D341Med (cell line): ENCODE measurements at places on chromosomes 5 and 9.
A peak's percentile ranks its signal among the peaks of the same experiment; 100 is the strongest.

DNA sequence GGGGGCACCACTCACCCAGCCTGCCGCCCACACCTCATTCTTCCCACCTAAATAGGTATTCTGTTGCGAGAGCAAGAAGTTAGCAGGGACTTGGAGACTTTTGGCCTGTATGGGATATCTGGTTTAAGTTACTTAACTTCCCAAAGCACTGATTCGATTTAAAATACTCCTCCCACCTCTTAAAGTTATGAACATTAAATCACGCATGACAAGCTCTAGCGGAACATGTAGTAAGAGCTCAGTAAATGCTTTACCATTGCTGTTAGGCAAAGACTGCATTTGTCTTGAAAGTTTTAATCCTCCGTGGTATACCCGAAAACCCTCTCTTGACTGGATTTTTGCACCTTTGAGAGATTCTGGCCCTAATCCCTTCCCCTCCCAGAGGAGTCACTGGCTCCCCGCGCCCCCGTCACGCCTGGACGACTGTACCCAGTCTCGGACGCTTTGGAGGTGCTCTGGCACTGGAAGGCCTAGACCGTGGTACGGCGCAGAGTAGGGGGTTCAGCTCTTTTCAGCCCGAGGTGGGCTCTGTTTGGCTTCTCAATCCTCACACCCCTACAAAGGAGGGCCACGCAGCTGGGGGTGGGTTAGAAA lies 4.4 kb downstream of the GDNF start:
- DNase-seq = no peak

- no peak for DNase-seq
Measured at GRCh38 chr9:102273952-102274351, 535.5 kb upstream of the GRIN3A start.

DNA sequence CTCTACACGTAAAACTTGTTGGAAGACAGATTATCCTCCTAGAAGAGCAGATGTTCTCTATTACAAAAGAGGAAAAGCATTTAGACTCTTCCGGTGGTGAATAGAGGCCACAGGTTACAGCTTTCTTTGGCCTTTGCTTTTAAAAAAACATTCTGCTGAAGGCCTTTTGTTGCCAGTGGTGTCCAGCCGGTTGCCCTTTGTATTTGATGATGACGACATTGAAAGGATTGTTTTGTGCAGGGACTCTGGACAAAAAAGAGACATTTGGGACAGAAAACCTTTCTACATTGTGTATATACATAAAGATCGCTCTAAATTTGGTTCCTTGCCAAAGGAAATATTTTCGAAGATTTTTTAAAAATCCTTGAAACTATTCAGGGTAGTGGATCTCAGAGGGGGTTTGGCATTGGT lies 180.3 kb downstream of the C9orf152 start:
- DNase-seq = no peak

- DNase-seq = no peak
Measured at GRCh38 chr9:98500337-98500919, 208.3 kb downstream of the GABBR2 start.

DNA sequence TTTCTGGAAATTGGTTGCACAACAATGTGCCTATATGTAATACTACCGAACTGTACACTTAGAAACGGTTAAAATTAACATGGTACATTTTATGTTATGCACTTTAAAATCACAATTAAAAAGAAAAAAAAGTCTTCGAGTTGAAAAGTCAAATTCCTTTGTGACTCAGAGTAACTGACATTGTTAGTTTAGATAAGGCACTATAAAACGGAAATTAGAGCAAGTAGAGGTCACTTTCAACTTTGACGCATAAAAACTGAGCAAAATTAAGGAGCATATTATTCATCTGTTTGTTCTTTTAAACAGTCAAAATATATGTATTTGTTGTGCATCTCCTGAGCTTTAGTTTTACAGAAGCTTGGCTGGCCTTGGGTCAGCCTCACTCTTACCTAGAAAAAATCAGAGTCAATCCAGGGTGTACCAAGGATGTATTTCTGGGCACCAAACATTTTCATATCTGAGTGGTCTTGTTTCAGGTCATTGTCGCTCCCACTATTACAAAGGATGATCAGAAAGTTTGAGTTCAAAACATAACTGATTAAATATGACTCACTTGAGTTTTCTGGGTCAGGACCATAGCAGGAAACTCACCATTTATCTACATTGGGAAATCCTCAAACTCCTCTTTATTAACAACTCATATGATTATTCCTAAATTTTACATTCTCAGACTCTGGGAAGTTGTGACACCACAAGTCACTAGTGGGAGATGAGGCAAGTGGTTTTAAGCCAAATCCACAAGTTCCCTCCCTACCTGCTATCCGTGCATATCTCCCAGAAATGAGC lies 160.6 kb downstream of the CCDC192 start:
- no peak for DNase-seq

DNA sequence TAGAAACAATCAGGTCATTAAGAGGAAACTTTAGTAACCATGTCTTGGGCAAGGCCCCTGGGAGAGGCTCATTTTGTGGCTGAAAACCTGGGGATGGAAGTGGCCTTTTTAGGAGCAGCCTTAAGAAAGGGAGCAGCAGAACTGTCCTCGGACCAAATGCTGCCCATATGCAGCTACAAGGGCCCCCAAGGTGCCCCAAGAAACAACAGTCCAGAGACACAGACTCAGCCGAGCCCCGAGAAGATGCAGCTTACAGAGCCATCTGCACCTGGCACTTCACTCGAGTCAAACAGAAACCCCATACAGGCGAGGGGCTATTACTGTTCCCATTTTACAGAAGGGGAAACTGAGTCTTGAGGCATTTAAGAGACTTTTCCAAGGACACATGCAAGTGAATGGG lies 58.0 kb downstream of the COL23A1 start:
- DNase-seq = peak; percentile 11

- no peak for DNase-seq
Measured at GRCh38 chr9:4277531-4277991, 22.3 kb downstream of the GLIS3 start.

DNA sequence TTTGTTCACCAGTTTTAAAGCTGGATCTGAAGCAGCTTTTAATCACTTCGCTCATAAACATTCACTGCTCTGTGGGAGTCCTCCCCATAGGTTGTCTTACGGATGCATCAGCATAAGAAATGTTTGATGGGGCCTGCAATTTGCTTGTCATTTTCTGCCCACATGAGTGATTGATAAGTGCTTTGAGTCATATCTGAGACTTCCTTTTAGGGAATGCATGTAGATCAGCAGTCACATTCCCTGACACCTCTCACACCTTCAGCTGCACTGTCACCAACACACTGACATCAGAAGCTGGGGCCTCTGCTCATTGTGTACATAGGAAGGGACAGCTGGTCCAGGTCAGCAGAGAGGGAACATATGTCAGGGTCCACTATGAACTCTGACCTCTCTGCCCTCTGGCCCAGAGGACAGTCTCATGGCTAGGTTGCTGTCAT lies 84.1 kb upstream of the SPATA31D4 start:
- DNase-seq = no peak

DNA sequence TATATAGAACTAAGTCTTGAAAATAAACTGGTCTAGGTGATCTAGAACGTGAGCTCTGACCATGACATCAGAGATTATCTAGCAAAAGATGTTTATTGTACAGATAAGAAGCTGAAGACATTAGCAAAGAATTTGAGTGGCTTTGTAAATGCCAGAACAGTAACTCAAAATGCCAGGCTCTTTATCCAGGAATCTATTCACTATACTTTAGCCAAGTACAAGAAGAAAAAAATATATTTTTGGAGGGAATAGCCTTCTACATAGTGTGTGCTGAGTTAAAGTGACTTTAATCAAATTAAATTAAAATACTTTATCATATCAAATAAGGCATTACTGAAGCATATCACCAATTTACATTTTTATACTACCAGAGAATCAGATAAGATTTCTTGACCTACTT lies 132.6 kb upstream of the ITGA1 start:
- no peak for DNase-seq

DNA sequence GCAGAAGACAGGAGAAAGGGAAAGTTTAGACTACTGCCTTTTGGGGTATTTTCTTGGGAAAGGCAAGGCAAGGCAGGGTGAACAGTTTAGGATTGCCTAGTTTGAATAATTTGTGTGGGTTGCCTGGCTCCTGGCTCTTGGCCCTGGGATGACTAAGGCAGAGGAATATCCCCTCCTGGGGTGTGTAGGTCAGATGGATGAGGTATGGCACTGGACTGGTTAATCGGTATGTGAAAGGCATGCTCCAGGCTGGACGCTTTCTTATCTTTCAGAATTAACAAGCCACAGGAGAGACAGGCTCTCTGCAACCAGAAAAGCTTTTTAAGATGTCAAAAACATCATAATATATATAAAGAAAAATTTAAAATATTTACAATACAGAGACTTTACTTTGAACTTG lies 58.6 kb downstream of the STARD4 start:
- DNase-seq = peak; percentile 42

- peak; percentile 52 for DNase-seq
Measured at GRCh38 chr5:42912184-42912798, 100.6 kb upstream of the SELENOP start.
